ENCODE measurements at places on chromosomes 5 and 9.

DNA sequence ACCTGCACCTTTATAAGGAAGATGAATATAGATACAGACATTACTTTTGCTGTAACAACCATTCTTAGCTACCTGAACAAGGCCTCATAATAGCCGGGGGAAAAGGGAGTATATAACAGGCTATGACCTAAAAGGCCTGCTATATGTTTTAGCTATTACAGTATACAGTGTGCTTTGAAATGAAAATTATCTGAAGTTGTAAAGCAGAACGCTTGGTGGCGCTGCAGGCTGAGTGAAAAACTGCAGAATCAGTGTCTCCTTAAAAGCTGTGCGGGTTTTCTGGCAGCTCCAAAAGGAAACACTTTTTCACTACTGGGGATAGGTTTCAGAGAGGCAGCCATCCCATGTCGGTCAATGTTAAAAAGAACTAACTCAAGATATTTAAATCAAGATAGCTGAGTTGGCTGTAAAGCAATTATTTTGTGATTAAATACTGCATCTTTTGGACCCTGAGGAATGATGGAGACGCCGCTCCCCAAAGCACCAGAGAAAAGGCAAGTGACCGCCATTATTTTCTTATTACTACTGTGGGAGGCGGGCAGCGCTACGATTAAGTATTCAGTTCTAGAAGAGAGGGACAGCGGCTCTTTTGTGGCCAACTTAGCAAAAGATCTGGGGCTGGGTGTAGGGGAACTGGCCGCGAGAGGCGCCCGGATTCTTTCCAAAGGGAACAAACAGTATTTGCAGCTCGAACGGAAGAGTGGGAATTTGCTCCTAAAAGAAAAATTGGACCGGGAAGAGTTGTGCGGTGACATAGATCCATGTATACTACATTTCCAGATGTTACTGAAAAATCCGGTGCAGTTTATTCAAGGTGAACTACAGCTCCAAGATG, 5.9 kb downstream of the PCDHB6 start:
- no peak for DNase-seq

DNA sequence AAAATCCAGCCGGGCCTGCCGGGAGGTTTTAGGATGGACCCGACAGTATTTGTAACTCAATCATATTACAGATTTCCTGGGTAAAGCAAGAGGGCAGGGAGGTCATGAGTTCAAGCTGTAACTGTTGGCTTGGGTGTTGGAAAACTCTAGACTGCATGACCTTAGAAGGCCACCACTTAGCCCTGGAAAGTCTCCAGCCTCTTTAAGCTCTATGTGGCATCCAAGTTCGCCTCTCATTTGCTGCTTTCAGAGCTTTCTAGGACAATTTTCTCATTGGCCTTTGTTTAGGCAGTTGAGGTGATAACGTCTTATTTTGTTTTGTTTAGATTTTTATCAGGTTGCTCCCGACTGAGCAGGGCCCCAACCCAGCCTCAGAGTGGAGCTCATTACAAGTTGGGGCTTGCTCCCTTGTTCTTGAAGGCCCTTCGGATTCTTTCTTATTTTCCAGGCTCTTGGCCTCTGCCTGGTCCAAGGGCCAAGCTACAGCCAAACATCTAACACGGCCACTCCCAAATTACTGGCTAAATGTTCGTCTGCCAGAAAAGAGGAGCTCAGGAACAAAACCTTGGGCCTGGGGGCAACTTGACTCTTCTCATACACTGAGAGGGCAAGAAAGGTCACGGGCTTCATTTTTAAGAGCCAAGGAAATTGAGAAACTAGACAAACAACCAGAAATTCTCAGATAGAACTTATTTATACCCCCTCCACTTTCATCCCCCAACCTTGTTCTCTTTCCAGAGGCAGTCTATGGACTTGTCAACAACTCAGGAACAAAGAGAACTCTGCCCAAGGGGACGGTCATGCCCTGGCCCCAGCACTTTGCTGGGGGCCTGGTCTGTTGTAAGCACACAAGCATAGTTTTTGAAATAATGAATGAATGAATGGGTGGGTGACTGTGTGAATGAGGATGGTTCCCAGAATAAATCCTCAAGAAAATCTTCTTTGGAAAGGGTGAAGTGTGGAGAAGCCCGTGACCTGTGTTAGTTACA, 526.9 kb downstream of the BNC2 start:
- DNase-seq, result peak; percentile 63

DNA sequence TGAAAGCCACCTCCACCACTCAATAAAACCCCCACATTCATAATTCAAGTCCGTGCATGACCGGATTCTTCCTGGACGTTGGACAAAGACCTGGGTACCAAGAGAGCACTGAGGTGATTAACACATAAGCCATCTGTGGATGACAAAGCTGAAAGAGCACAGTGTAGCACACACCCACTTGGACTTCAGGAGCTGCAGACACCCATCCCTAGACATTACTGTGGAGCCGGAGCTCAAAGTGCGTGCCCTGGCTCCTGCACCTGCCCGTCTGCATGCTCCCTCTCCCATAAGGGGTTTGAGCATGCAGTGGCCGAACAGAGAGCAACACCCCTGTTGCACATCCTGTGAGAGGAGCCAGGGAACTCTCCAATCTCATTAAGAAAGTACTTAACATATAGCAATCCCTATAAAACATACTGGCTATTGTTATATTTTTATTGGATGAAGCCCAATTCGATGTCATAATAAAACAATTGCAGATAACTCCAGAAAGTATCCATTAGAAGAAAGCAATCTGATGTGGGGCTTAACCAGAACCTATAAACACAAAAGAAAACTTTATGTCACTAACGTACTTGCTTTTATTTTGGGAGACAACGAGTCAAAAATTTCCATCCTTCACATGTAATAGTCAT, 1174.2 kb upstream of the C9orf72 start:
- DNase-seq, result no peak

DNA sequence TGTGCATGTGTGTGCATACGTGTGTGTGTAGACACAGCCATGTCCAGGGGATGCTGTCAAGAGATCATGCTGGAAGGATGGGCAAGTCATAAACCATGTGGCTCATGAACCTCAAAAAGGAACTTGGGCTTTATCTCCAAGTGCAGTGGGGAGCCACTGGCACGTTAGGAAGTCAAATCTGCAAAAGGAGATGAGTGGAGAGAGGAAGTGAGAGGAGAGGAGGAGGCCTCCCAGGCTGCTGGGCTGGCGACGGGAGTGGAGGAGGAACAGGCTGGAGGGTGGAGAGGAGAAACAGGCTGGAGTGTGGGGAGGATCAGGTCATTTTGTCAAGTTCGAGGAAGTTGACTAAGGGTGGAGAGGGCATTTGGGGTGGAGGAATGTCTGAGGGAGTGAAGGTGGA, 29.2 kb upstream of the TIFAB start:
- DNase-seq, result no peak

- DNase-seq, result no peak
These were observed 108.5 kb downstream of the ADRB2 start for GRCh38 chr5:148934895-148935400.

- no peak for DNase-seq
These were observed 57.7 kb downstream of the GPBP1 start for GRCh38 chr5:57231607-57232006.

DNA sequence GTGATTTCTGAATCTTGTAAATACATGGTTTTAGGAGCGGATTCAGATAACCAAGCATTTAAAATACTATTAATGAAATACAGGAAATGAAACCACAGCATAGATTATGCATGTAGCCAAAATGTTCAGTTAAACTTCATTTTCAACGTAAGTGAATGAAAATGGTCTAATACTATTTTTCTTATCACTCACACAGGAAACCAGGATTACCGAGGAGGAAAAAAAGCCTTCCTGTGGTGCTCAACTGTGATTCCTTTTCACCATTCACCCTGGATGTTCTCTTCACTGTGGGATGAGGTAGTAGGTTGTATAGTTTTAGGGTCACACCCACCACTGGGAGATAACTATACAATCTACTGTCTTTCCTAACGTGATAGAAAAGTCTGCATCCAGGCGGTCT, 83.4 kb upstream of the ZNF169 start:
- no peak for DNase-seq

GRCh38 chr5:27062451-27062850, 24.1 kb upstream of the CDH9 start:
- DNase-seq, result no peak

DNA sequence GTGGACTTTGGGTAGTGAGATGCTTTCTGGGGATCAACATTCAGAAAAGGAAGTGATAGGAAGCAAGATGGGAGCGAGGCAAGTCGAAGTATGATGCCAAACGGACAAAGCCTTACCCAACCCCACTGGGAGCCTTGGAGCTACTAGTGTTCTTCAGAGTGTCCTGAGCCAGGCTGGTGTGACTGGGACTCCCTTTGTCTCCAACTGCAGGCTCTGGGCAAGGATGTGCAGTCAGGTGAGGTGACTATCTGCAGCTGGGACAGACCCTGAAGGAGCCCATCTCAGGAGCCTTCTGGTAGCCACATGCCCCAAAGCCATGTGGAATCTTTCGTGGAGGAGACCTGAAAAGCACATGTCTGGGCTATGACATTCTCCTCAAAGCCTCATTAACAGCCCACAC, 360.6 kb downstream of the MTRR start:
- DNase-seq, result no peak

- DNase-seq, result no peak
These were observed 76.0 kb upstream of the XPA start for GRCh38 chr9:97773091-97773490.

GRCh38 chr5:74405593-74405992, 234.9 kb downstream of the ENC1 start:
- DNase-seq, result no peak

DNA sequence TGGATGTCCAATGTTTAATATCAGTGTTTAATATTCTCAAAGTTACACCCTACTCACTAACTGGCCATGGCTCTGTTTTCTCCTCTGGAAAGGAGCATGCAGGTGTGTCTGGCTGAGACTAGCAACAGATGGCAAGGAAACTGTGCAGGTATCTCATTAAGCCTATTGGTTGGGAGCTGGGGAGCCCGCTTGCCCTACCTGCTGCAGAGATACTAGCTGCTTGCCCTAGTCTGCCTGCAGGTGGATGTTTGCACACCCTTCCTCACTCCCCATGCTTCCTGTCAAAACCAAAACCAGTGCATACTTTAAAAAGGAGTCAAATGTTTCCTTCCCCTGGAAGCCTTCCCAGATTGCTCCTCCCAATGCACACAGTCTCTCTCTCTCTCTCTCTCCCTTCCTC, 228.3 kb upstream of the RASEF start:
- DNase-seq, result no peak

DNA sequence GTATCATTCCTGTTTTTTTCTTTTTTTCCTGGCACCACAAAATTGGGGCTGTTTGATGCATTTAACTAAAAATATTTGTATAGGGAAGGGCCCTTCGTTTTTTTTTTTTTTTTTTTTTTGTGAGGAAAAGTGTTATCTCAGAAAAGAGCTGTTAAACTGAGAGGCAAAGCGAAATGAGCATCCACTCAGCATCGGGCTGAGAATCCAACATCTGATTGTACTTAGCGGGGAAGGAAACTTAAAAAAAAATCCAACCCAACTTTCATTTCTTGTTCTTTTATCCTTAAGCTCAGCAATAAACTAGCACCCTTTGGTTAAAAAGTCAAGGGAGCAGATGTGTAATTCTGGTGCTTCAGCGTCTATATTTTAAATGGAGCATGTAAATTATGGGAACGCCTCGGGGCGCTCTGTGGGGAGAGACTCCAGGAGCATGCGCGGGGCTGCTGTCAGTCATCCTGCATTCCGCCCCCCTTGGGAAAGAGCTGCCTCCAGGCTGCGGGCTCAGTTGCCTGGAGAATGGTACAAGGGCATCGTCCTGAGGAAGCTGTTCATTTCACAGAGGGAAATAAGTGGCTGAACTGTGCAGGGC, 33.3 kb downstream of the DMRT2 start:
- DNase-seq, result peak; percentile 24

GRCh38 chr9:87615136-87615535, 110.8 kb upstream of the CTSL start:
- DNase-seq, result no peak

DNA sequence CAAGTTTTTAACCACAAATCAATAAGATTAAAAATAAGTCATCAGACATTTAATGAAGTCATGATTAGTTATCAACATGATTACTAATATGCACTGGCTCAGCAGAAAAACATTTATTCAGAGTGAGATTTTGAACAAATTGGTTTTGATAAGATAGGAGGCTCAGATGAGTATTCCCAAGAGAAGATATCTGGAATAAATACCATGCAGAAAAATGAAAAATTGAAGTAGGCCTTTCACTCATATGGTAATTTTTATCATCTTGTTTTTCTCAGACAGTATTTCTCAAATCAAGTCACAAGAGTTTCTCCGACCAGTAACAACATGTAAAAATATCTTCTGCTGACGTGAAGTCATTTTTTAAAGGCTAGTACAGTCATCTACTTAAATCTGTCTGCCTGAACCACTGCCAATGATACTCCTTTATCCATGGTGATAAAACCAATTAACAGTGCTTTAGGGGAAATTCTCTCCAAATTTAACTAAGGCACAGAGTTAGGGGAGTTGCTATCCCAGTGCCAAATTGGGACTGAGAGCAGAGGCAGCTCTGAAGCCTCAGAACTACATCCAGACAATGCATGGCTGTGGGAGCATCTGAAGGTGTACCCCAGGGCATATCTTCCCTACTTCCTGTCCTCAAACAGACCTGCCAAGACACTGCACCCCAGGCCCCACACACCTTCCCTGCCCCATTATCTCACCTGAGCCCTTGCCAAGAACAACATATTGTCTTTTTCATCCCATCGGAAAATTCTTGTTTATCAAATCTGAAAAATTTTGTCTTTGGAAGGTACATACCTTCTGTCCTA, 105.5 kb upstream of the TSLP start:
- no peak for DNase-seq

- no peak for DNase-seq
These were observed 111.3 kb downstream of the RXRA start for GRCh38 chr9:134437403-134438194.

GRCh38 chr9:1415146-1415545, 365.0 kb downstream of the DMRT2 start:
- no peak for DNase-seq

- DNase-seq, result no peak
These were observed 18.2 kb downstream of the RIOK2 start for GRCh38 chr5:97164846-97165245.

DNA sequence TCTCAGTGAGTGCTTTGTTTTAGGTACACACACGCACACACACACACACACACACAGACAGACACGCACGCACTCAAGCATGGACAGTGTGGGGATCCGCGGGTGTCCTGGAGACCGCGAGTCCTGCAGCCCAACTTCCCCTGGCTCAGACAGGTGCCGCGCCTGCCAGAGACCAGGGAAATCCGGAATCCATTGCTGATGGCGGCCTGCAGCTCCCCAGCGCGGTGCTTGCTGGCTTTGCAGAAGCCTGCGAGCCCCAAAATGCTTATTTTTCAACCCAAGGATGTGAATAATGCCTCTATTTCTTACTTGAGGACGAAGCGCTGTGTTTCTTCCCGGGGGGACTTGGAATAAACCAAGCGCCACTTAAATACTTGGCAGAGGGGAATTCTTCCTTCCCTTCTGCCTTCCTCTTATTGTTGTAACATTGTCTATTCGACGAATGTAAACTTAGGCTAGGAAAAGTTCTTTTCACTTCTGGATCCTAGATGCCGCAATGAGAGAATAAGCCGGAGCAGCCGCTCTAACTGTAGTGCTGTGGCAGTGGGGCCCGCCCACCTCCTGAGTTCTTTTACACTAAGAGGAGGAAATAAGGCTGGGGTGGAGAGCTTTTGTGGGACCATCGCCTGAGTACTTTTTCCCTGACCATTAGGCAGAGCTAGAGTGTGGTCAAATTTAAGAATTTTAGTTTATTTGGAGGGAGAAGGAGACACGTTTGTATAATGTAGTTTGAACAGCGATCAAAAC, 802 bp downstream of the ITGA2 start:
- DNase-seq, result peak; percentile 67

Measured in tibial artery (tissue), 4 donors.